ENCODE measurements at places on chromosomes 11 and 22. TPM values are rescaled to one million over a fixed set of nuclear protein-coding genes. Genes with fewer than 3 reads are reported as not detected.
A peak's percentile ranks its signal among the peaks of the same experiment; 100 is the strongest.

- no peak for DNase-seq
These were observed 7.0 kb downstream of the KIRREL3 start for GRCh38 chr11:126993599-126993998.

Gene TMEM132A
- total RNA-seq: 8.4 TPM

GRCh38 chr11:69950120-69950519 is 128.0 kb upstream of the ANO1 start:
- no peak for DNase-seq

Gene RCOR2
- not detected for total RNA-seq

DNA sequence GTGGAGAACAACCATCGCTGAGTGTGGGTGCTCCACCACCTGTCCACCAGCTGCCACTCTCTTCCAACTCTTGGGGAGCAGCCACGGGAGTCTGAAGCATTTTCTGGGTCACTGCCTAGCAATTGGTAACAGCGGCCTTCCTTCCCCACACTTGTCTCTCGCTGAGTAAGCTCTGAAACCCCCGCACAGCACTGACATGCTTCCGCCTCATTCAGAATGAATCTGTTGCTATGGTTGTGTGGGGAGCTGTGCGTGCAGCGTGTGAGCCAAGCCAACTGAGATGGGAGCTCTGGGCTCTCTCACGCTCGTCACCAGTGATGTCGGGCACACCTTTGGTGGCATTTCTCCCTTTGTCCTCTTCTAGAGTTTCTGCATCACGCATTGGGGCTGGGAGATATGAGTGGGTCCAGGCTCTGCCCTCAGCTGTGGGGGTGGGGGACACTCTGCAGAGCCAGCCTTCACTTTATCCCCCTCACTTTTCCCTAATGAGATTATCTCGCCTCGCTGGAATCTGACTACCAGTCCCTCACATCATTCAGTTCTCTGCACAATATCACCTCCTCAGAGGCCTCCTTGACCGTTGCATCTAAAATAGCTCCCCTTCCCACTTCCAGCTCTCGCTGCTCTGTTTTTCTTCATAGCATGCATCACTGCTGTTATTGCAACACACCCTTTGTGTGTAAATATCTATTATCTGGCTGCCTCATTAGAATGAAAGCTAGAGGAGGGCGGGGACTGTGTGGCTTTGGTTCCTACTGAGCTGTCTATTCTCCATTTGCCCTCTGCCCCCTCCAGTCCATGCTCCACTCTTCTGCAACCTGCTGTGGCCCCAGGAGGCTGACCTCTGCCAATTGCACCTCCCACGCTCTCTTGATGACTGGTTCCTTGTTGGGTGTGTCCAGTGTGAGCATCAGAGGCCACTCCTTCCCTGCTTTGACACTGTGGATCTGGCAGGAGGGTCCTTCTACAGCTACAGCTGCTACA is 569.9 kb upstream of the CADM1 start:
- no peak for DNase-seq

- peak; percentile 71 for DNase-seq
These were observed 5.6 kb upstream of the CARNS1 start for GRCh38 chr11:67409781-67410368.

Gene SMIM35
- total RNA-seq: not detected

Gene DEFB131B
- not detected for total RNA-seq

GRCh38 chr11:19553683-19554333 is 158.8 kb upstream of the NAV2 start:
- peak; percentile 91 for DNase-seq

GRCh38 chr11:8713760-8714454 is 31.3 kb downstream of the RPL27A start:
- peak; percentile 46 for DNase-seq

GRCh38 chr11:114272311-114272710 is 23.9 kb upstream of the NNMT start:
- no peak for DNase-seq

- peak; percentile 46 for DNase-seq
These were observed 8.3 kb downstream of the SSH3 start for GRCh38 chr11:67311556-67312082.

DNA sequence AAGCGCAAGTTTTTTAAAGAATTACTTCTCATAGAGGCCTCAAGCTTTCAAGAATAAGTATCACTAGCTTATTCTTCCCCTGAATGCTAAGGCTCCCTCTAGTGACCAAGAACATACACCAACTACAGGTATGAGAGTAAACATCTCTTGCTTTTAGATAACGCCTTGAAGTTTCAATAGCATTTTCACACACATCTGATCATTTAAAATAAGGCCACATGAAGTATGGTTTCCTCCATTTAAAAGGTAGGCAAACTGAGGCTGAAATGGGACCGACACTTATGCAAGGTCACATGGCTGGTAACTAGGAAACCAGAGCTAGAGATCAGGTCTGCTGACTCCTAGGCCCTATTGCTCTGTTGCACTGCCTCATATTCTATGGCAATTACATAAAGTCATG is 66.5 kb downstream of the CCDC34 start:
- DNase-seq: no peak

- DNase-seq: no peak
These were observed 68.7 kb upstream of the AMPD3 start for GRCh38 chr11:10386361-10386760.

- DNase-seq: peak; percentile 23
These were observed 8.3 kb downstream of the PRR5L start for GRCh38 chr11:36304351-36304750.

Gene OR52L1
- not detected for total RNA-seq

DNA sequence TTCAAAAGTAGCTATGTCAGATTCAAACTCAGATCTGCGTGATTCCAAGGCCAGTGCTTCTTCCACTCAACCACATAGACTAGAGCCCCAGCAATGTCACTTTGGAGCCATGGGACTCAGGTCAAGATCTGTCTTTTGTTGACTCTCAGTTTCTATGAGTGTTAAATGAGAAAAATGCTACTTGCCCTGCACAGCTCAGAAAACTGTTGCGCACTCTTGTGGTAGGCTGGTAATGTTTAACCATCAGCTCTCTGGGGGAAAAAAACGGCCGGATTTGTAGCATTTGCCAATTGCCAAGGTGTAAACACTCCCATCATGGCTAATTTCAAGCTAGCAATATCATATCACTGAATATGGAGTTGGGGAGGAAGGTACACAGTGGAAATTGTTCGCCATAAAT is 328.1 kb upstream of the SYN3 start:
- no peak for DNase-seq

DNA sequence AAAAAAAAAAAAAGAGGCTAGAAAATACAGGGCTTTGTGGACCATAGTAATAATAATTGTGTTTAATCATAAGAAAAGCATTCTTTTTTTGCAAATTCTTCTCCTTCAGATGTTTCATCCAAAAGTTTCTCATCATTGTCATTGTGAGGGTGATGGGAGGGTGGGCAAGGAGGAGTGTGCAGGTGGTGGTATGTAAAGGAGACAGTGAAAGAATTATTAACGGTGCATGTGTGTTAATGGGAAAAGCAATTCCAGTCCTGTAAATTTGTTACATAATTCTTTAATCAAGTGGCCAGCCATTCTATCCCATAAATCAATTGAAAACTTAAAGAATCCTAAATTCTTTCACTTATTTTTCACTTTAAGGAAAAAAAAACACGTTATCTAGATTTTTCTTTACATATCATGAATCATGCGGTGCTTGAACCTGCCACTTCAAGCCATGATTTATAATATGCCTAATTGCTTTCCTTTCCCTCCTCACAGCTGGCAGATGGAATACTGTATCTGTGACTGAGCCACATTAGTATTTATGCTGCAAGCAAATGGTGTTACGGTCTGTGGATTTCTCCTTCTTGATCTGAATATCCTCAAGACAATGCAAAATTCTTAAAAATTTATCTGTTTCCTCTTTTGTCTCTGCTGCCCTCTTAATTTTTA is 318.5 kb downstream of the JRKL start:
- no peak for DNase-seq

Gene GPR83
- total RNA-seq: under 0.01 TPM

DNA sequence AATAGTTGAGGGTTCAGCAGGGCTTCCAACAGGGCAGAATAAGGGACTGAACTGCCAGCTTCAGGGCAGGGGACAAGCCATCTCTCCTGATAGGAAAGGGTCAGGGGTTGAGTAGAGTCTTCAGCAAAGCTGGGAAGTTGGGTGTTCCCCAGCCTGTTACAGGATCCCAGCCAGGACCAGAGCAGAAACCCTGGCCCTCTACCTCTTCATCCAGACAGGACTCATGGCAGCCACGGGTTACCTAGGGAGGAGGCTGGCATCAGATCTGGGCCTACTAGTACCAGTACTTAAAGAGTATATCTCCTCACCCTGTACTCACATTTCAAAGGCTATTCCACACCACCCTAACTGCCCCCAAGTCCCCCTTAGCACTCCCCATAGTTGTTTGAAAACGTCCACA is 2.4 kb upstream of the TAF10 start:
- DNase-seq: no peak

GRCh38 chr11:45968901-45969300 is 46.4 kb downstream of the LARGE2 start:
- DNase-seq: no peak

DNA sequence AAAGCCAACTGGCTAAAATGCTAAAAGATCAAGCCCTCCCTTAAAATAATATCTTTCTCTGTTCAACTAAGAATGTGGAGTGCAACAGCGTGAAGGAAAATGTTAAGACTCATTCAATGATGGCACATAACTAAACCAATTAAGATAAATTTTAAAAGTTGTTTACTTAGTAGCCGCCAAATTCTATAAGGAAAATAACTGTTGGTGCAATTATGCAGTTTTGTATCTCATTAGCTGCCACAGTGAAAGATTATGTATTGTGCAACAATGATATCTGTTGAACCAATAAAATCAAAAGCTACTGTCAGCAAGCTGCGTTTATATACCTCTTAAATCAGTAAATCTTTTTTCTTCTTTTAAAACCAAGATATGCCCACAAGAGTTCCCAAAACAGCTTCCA is 55.5 kb downstream of the SIK3 start:
- DNase-seq: no peak

Gene MMP27
- not detected for total RNA-seq

Gene VPREB1
- not detected for total RNA-seq

Gene OR2AG2
- 0.55 TPM for total RNA-seq

GRCh38 chr11:126743628-126744027 is 256.9 kb downstream of the KIRREL3 start:
- DNase-seq: no peak

Gene BTBD18
- not detected for total RNA-seq

GRCh38 chr22:43424666-43425630 is 13.1 kb downstream of the MPPED1 start:
- peak; percentile 43 for DNase-seq

DNA sequence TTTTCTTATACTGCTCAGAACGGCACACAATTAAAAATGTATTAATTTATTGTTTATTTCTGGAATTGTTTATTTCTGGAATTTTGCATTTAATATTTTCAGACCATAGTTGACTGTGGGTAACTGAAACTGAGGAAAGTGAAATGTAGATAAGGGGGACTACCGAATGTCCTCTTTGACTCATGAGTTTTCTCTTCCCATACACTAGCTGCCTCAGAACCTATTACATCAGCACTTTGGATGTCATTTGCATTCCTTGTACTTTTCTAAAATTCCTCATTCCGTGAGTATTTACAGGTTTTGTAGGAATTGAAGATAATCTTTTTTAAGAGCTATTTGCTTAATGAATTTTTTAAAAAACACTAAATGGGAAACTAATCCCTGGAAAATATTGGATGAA is 29.8 kb downstream of the ZC3H12C start:
- DNase-seq: no peak

- peak; percentile 30 for DNase-seq
These were observed 12.6 kb upstream of the COX8A start for GRCh38 chr11:63961608-63962412.

- no peak for DNase-seq
These were observed 1.7 kb upstream of the TUT1 start for GRCh38 chr11:62592989-62593421.

DNA sequence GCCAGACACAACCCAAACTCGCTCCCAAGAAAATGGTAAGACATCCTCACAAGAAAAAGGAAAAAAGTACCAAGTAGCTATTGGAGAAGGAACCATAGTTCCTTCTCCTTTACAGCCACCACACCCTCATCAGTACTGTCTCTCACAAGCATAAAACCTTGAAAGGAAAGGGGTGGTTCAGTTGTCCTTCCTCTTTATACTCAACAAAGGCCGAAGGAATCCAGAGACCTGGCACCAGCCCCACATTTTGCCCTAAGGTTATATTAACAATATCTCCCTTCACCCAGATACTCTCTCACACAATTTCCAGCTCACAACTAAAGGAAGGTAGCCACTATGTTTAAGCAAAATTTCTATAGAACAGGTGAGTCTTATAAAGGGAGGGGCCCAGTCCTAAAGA is 8.5 kb downstream of the FHIP1B start:
- DNase-seq: no peak

DNA sequence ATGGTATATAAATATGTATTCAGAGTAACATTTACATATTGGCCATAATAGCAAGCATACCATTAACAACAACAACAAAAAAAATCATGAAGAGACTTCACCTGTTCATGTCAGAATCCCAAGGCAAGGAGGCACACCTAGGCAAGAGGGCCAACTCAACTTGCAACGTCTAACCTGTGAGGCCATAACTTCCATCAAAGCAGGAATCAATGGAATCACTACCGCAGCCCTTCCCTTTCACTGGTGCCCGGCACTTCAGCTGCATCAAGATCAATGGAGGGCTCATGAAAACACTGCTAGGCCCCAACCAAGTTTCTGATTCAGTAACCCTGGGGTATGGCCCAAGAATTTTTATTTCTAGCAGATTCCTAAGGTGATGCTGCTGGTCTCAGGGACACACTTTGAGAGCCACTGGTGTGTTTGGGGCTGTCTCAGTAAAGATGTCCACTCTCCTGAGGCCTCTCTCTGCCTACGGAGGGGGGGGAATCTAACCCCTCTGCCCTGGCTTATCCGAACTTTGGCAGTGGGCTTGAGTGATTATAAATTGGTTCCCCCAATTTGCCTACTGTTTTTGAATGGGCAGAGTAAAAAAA is 8.0 kb downstream of the ZFTA start:
- no peak for DNase-seq

DNA sequence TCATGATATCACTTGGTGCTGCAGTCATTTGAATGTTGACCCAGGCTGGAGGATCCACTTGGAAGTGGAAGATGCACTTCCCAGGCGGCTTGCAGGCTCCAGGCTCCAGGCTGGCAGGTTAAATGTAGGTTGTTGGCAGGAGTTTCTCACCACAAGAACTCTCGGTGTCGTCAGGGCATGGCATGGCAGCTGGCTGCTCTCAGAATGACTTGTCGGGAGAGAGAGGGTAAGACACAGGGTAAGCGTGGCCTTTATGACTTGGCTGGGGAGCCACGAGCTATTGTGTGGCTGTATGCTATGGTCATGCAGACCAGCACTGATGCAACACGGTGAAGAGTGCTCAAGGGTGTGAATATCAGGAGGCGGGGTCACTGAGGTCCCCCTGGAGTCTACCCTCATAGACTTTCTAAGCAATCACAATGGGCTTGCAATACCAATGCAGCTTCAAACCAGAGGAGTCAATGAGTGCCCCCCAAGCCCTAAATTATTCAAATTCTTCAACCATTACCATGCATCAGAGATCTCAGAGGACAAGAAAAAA is 1027.7 kb downstream of the OPCML start:
- no peak for DNase-seq

Gene PLAAT5
- total RNA-seq: 1.8 TPM

GRCh38 chr22:22123118-22123959 is 121.2 kb upstream of the VPREB1 start:
- no peak for DNase-seq

GRCh38 chr22:49668402-49668801 is 159.3 kb downstream of the BRD1 start:
- DNase-seq: no peak

All from stomach (tissue), 19 donors.